ENCODE measurements at places on chromosomes 1 and 21.

DNA sequence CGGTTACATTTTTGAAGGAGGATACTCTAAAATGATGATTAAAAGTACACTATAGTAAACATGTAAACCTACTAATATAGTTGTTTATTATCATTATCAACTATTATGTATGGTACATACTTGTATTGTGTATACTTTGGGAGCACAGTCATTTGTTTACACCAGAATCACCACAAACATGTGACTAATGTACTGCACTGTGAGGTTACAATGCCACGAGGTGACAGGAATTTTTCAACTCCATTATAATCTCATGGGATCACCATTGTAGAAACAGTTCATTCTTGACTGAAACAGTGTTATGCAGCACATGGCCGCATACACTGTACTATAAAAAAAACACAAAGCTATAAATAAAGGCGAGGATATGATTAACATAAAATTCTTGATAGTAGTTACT, 44.3 kb downstream of the GPATCH2 start:
- DNase-seq: no peak

- DNase-seq: no peak
Observed at GRCh38 chr1:11000526-11000925, 11.9 kb upstream of the TARDBP start.

DNA sequence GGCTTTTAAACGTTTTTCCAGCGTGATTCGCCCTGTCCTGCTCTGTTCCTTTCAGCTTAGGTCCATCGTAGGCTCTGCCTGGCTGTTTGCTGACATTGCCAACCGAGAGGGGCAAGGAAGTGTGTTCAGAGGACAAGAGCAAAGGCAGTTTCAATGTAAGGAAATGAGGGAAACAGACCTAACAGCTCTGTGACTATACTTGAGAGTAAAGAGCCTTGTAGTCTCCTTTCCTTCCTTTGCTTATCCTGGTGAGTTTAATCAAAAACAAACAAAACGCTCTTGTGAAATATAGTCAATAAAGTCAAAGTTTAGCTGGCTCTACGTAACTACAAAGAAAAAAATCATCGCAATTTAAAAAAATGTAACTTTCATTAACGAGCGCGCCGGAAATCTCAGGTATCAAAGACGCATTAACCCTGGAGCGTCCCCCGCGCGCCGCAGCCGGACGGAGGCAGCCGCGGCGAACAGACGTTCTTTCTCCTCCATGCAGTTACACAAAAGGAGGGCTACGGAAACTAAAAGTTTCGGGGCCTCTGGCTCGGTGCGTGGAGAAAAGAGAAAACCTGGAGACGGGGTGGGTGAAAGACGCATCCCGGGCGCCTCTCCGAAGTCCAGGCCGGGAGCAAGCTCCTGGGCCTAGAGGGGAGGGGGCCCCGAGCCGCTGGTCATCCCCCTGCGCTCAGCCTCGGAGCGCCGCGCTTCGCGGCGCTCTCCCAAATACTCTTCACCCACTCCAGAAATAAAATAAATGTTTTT, 617 bp upstream of the ADGRL2 start:
- no peak for DNase-seq

DNA sequence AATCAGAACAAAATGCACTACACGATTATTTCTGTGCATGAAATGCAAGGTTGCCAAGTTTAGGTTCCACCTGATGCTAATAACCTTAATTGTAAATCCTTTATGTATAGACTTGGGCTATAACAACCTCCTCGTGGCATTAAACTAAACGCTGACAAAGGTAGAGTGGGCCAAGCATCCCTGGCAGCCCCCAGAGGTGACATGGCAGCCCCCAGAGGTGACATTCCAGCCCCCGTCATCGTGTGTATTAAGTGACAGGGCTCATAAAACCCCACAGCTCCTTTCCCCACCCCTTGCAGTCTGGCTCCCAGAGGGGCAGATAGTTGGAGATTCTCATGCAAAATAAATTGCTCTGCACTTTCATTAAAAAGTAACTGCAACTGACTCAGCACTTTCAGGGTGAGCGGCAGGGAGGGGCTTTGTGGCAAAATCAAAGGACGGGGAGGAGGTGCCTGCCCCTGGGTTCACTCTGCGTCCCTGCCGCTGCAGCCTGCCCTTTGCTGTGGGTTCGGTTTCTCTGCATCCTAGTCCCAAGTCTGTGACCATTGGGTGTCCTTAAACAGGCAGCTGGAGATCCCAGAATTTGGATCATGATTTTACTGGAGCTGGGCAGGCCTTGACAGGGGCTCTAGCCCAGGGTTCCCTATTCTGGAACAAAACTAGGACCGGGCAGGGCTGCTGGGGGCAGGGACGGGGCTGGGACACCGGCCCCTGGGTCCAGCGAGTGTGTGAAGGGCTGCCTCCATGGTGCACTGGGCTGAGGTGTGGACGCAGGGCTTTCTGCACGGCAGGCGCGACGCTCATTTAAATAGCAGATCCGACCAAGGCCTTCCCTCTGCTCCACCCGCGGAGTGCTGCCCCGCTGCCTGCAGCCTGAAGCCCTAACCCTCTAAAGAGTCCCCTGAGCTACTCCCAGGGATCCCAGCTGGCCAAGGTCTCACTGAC, 234.9 kb upstream of the VAMP3 start:
- no peak for DNase-seq

GRCh38 chr1:35640380-35641232, 720 bp downstream of the PSMB2 start:
- no peak for DNase-seq

DNA sequence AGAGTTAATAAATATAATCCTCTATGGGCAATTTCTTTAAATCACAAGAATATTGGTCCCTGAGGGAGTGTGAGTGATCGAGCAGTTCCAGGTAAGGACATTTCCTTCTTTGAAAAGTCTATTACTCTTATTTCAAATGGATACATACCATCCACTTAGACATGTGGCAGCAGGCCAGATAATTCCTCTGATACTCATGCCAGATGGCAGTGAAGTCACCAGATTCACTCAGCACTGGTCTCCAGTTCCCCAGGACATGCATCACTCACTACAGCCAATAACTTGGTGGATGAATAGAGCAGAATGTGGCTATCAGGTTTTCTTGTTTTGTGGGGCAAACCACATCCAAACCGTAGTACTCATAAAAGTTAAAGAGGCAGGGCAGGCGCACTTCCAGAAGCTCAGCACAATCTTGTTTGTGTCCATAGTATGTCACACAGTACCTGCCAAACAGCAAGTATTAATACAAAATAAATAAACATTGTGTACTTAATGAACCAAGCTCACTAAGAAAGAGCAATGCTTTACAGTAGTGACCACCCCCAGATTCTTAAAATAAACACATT, 74.2 kb upstream of the CD53 start:
- DNase-seq: no peak

GRCh38 chr1:155910621-155911121, 478 bp downstream of the RIT1 start:
- DNase-seq: no peak

DNA sequence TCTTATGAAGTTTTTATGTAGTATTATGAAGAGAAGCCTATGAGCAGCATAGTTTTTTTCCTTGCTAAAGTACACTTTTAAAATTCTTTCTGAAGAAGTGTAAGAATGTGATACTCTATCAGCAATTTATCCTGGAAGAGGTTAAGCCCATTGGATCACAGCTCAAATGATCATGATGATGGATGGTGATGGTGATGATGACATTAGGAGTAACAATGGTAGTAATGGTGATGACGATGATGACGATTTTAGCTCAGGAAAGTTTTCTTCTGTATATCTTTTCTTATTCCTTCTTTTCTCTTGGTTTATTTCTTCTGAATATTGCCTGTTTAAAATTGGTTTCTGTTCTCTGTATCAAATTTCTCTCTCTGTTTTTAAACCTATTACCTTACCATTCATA, 262.9 kb upstream of the DUSP10 start:
- DNase-seq: no peak

DNA sequence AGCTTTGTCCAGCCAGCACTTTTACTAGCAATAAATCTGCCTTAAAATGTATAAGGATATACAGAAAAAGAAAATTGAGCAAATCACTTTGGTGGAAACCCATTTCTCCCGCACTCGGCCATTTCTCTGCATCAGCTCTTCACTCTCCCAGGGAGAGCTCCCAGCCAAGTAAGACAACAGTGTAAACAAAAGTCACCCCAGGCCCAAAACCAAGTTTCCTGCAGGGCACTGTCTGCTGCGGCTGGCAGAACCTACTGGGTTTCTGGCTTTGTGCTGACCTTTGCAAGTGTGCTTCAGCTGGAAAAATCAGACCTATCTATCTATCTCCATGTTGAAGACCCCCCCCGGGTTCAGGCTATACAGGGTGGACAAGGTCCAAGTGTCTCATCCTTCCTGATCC, 476.7 kb upstream of the CAMK1G start:
- DNase-seq: no peak

DNA sequence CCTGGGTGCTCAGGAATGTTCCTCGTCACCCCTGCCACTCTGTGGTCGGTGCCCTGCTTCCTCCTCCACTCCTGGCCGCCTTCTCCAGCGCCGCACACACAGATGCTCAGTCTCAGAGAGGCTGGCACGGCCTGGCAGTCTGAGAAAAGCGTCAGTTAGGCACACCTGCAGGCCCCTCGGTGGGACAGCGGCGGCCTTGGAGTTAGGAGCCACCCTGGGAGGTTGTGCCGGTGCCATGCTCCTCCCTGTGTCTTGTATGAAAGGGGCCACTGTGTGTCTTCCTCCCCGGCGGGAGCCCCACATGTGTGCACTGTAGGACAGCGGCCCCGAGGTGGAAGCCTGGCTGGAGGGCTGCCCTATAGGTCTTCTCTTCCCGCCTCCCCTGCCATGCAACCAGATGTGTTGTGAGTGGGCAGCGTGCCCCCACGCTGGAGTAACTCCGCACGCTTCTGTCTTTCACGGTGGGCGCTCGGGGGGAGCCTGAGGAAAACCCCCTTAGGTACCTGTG, 145.2 kb downstream of the PGBD5 start:
- no peak for DNase-seq

DNA sequence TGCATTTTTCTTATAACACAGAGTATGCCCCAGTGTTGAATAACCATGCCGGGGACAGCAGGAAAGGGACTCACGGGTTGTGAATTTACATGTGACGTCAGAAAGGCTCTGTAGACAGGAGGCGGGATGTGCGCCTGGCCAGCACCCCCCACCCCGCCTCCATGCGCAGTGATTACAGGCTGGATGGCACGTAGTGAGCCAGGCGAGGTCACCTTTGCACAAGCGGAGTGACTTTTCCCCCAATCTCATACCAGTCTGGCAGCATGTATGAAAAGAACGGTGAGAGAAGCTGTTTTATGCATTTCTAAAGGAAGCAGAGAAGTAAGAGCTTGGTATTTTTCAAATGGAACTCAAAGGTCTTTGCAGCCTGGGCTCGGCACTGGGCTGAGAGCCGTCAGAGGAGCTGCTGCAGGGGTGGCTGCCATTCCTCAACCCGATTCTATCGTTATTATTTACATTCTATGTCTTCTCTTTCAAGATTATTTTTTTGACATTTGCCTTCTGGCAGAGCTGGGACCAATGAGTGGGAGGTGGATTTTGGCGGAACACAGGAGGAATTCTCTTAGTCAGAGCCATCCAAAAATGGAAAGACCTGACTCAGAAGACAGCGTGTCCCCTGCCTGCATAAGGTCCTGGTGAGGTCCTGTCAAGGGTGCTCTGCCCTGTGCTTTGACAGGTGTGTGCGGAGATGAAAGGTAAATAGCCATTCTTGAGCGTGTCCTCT, 115.6 kb upstream of the SLC45A1 start:
- no peak for DNase-seq

DNA sequence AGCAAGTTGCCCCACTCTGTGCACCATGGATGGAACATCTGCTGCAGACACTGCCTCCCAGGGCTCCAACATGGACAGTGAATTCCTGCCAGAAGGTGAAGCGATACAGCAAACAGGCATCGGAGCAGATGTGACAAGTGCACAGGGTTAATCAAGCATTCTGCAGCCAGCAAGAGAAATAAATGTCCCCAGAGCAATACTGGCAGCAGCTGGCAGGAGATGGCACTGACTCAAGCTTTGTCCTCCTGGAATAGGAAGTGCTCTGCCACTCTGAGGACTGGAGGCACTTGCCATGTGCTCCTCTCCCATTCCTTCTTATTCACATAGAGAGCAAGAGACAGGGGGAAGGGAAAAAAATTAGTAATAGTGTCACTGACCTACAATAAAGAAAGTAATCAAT, 402.7 kb upstream of the DAB1 start:
- DNase-seq: no peak

GRCh38 chr21:26956813-26957212, 10.1 kb downstream of the ADAMTS5 start:
- DNase-seq: no peak

- no peak for DNase-seq
Observed at GRCh38 chr1:209411491-209411929, 172.0 kb upstream of the CAMK1G start.

GRCh38 chr1:221868593-221869303, 126.9 kb upstream of the DUSP10 start:
- DNase-seq: no peak

DNA sequence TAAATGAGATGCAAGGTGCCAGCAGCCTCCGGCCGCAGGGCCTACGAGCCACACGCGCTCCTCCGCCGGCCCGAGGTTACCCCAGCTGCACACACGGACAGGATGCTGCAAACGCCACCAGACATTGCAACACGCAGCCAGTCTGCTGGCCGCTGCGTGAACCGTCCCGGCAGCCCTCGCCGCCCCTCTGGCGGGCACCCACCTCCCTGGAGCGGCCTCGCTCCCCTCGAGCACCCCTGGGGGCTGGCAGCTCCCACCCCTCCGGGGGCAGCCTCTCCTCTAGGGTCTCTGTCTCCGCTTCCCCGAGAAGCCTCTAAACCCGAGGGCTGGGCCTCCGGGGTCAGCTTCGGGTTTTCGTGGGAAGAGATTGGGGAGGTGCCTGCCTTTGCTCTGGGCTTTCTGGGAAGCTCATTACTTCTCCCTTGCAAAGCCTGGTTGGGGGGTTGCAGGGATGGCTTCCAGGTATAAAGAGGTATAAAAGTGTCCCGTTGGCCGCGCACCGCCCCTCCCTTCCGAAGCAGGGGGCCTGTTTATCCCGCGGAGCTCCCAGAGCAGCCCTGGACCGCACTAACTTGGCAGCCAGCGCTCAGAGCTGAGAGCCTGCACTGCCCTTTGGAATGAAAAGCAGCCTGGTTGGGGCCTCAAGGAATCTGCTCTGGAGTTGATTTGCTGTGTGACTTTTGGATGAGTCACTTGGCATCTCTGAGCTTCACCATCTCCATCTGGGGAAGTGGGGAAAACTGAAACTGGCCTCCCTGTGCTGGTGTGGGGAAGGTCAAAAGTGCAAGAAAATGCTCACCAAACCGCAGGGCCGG, 21.8 kb downstream of the DHRS3 start:
- DNase-seq: no peak

GRCh38 chr1:31725134-31725533, 21.3 kb upstream of the COL16A1 start:
- DNase-seq: no peak

GRCh38 chr1:84156210-84156621, 12.1 kb downstream of the PRKACB start:
- DNase-seq: no peak

GRCh38 chr1:20496241-20496661, 10.2 kb upstream of the CAMK2N1 start:
- no peak for DNase-seq

- no peak for DNase-seq
Observed at GRCh38 chr1:33347650-33347992, 26.7 kb upstream of the A3GALT2 start.

Data from CD4-positive, alpha-beta memory T cell (primary cell).